GM18507 (cell line): ENCODE measurements at places on chromosomes 4 and X.

GRCh38 chr4:82918091-82918490, 17.6 kb downstream of the THAP9 start:
- DNase-seq = no peak

DNA sequence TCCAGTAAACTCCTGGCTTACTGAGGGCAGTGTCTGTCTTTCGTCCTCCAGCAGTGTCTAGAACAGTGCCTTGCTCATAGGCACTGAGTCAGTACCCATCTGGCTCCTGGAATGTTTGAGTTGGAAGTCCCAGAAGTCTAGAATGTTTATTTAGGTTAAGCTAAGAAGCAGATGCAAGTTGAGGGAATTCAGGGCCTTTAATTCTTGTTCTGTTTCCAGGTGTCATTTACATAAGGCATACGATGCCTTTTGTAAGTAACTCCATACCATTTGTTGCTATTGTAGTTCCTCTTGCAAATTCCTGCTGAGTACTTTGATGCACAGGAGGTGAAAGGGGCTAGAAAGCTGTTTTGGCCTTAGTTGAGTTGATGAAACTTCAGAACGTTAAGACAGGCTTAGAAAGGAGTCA, 22.2 kb downstream of the ARHGAP10 start:
- no peak for DNase-seq

- no peak for DNase-seq
These were observed 64.4 kb upstream of the ACSL4 start for GRCh38 chrX:109797311-109797975.

DNA sequence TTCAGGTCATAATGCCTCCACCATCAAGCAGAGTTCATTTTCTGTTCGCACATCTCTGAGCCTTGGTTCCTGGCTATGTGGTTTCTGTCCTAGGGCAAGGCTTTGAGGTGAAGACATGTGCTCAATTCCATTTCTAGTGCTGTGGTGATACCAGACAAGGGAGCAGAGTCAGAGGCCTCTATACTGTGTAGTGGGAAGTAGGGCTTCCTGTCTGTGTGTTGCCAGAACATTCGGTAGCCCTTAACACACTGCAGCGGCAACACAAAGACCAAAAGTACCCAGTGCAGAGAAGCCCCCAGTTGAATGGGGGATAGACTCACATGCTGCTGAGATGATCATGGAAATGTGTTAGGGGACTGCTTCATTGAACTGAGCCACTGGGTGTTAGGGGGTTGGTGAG, 56.4 kb downstream of the STARD8 start:
- no peak for DNase-seq

GRCh38 chr4:76753814-76754213, 144.1 kb downstream of the SOWAHB start:
- no peak for DNase-seq

GRCh38 chr4:88054901-88055300, 47.5 kb downstream of the PKD2 start:
- no peak for DNase-seq

- DNase-seq = no peak
These were observed 4.7 kb downstream of the LIMCH1 start for GRCh38 chr4:41542526-41543275.

- no peak for DNase-seq
These were observed 345.6 kb downstream of the RPA4 start for GRCh38 chrX:97229318-97229717.

DNA sequence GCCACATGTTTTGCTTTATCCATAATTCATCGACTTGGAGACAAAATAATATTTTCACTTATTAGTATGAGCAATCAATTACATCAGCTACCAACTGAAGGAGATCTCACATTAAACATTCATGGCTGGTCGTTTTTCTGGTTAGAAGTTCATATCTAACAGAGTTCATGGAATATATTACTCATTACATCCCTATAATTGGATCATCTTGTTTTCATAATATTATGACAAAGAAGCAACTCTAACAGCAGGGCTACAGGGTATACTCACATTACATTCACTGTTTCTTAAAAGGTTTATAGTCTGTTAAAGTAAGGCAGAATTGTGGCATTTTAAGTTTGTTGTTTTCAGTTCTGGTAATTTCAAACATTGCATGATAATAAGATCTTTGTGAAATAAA, 33.0 kb downstream of the GSTCD start:
- DNase-seq = no peak

- no peak for DNase-seq
These were observed 69.2 kb downstream of the NLGN4X start for GRCh38 chrX:6159468-6159867.
